ENCODE measurements at places on chromosomes 2 and 18. TPM values are rescaled to one million over a fixed set of nuclear protein-coding genes. Genes with fewer than 3 reads are reported as not detected.

DNA sequence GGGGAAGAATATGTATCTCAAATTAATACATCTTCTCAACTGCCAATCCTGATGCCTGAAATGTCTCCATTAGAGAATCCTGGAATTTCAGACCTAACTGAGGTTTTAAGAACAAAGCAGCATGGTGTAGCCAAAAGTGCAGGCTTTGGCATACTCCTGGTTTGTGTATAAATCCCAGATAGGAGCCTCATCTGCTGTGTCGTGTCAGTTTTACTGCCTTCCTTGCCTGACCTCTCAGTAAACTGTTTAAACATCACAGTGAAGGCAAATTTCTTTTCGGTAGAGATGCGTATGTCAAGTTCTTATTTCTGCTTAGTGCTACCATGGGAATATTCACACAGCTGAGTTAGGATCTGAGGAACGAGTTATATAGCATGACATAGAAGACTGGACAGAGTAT is 7.3 kb downstream of the SCG2 start:
- DNase-seq: no peak

- no peak for DNase-seq
These were observed 7.4 kb upstream of the EXOC6B start for GRCh38 chr2:72833084-72833714.

- no peak for DNase-seq
These were observed 585.1 kb downstream of the RNF144A start for GRCh38 chr2:7502336-7502735.

- DNase-seq: no peak
These were observed 9.2 kb downstream of the UXS1 start for GRCh38 chr2:106184857-106185256.

GRCh38 chr2:54560146-54560881 is 104.2 kb downstream of the SPTBN1 start:
- no peak for DNase-seq

GRCh38 chr18:36314098-36314497 is 16.6 kb downstream of the FHOD3 start:
- DNase-seq: no peak

GRCh38 chr18:47250391-47251046 is 941 bp downstream of the SKOR2 start:
- no peak for DNase-seq

DNA sequence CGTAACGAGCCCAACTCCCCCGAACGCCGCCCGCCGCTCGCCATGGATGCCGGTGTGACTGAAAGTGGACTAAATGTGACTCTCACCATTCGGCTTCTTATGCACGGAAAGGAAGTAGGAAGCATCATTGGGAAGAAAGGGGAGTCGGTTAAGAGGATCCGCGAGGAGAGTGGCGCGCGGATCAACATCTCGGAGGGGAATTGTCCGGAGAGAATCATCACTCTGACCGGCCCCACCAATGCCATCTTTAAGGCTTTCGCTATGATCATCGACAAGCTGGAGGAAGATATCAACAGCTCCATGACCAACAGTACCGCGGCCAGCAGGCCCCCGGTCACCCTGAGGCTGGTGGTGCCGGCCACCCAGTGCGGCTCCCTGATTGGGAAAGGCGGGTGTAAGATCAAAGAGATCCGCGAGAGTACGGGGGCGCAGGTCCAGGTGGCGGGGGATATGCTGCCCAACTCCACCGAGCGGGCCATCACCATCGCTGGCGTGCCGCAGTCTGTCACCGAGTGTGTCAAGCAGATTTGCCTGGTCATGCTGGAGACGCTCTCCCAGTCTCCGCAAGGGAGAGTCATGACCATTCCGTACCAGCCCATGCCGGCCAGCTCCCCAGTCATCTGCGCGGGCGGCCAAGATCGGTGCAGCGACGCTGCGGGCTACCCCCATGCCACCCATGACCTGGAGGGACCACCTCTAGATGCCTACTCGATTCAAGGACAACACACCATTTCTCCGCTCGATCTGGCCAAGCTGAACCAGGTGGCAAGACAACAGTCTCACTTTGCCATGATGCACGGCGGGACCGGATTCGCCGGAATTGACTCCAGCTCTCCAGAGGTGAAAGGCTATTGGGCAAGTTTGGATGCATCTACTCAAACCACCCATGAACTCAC is 673 bp downstream of the PCBP1 start:
- no peak for DNase-seq

DNA sequence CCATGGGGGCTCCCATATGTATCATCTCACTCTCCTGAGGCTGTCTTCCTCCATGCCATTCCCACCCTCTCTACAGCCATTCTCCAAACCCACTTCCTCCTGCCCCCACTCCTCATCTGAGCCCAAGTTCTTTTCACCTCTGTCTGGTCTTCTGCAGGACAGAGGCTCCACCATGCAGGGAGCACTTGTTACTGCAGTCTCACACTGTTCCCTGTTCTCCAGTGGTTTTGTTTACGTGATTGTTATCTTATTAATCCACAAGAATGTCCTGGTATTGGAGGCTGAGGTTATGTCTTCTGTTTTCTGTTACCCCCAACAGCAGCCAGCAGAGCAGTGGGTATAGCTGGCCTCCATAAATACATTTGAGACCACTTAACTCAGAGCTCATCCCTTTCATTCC is 51.4 kb downstream of the PAX8 start:
- DNase-seq: no peak

- no peak for DNase-seq
These were observed 630.1 kb upstream of the PIK3C3 start for GRCh38 chr18:41324934-41325333.

DNA sequence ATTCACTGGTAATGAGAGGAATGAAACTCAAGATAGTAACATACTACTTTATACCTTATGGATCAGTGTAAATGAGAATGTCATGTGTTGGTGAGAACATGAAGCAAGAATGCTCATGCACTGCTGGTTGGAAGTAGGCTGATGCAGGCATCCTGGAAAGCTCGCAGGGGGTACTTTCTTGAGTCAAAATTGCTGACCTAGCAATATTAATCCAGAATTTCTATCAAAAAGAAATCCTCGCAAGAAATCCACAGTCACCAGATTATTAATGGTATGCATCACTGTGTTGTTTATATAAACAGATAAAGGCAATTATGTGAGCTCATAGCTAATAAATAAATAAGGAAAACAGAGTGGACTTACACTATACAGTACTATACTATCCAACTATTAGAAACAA is 713.7 kb upstream of the PKDCC start:
- no peak for DNase-seq

GRCh38 chr2:109604597-109604996 is 9.2 kb downstream of the SEPTIN10 start:
- DNase-seq: peak; percentile 80

GRCh38 chr2:217795706-217796465 is 206.9 kb downstream of the TNS1 start:
- no peak for DNase-seq

DNA sequence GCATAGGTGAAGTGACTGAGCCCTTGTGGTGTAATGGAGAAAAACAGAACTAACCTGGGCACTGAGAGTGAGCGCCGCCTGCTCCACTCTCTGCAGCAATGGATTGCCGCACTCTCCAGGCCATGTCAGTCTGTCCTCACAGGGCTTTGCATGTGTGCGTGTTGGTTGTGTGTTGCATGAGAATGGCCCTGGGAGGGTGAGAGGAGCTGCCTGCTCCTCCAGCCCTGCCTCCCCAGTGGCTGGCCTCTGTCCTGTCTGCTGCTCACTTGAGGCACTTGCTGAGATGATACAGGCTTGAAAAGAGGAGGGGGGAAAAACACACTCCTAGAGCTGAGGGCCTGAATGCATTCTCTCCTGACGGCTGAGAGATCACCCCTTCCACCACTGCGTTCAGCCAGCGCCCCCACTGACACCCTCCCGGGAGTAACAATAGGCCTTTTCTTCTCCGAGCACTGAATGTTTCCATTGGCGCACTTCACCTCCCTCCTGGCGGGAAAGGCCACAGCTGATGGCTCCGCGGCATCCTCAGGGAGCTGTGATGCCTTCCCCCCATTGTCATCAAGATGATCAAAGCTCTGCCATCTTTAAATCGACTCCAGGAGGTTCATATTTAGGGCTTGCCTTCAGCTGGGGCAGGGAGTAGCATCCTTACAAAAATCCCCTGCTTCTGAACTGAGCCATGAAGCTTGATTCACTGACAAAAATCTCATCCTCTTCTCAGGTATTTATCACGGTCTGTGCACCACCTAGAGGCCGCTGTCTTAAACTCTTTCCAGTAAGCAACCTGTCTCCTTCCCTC is 49.9 kb upstream of the DAPL1 start:
- no peak for DNase-seq

- DNase-seq: no peak
These were observed 289.7 kb downstream of the CCDC85A start for GRCh38 chr2:56473524-56473923.

DNA sequence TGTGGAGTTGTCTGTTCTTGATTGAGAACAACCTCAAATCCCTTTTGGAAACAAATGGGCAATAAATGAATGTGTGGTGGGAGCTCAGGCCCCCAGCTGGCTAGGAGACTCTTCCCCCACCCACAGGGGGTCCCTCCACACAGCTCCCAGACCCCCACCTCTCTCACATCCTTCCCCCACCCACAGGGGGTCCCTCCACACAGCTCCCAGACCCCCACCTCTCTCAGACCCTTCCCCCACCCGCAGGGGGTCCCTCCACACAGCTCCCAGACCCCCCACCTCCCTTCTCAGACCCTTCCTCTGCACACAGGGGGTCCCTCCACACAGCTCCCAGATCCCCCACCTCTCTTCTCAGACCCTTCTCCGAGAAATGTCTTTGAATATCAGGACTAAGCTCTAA is 79.0 kb upstream of the CTDP1 start:
- no peak for DNase-seq

GRCh38 chr2:171089489-171089888 is 71.2 kb downstream of the TLK1 start:
- DNase-seq: no peak

DNA sequence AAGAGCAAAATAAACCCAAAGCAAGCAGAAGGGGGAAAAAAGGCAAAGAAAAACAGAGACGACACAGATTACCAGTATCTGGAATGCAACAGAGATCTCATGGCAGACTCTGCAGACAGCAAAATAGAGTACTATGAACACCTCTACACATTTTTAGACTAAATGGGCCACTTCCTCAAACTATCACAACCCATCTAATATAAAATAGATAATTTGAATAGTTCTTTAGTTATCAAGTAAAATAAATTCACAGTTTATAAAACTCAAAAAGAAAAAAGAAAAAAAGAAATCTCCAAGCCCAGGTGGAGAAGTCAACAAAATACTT is 16.6 kb downstream of the SESTD1 start:
- no peak for DNase-seq

DNA sequence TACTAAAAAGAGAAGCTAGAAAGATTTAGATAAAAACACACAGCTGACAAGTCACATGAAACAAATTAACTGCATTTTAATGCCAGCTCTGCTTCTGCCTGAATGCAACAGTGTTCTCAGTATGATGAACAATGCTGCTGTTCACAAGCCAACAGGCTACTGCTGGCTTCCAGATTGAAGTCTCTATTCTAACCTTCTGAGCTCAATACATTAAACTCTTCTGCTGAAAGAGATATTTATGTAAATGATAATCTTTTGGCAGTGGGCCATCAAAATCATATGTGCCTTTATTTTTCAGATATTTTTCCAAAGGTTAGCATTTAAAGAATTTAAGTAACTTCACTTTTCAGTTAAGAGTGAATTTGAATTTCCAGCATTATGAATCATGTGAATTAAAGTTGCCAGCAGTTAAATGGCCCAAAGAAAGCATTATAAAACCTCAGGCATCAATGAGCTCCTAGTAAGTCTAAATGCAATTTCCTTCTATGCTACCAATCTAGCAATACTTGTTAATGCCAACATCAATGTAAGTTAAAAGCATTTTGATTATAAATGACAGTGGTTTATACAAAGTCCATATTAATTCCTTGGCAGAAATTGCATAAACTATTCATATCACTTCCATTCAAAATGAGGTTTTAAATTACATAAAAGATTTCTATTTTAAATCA is 72.4 kb downstream of the ID2 start:
- no peak for DNase-seq

GRCh38 chr2:234730066-234730640 is 221.7 kb upstream of the SH3BP4 start:
- peak; percentile 44 for DNase-seq

DNA sequence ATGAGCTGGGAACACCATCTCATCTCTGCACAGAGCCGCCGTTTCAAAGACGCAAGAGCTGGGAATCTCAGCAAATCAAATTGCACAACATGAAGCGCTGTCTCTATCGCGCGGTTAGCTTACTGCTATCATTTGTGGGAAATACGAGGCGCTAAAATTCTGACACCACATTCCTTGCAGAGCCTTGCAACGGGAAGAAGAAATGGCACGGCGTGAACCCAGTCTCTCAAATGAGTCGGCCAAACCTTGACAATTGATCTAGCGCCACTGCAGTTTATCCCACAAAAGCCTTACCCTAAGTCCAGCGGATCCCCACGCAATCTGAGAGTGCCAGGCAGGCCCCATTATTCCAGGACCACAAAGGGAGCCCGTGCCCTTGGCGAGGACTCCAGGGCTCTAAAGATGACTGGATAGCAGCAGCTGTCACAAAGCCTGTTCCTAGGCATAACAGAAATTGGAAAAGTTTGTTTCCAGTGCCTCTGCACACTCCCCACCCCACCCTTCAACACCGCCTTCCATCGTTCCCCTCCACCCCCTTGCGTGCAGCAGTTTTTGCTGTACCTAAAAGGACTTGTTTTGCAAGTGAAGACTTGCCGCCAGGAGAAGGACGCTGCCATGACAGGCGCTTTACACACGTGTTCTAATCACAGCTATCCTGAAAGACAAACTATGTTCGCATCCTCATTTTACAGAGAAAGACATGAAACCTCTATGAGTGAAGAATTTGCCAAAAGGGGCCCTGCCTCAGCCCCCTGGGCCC is 252.4 kb downstream of the EIPR1 start:
- no peak for DNase-seq

DNA sequence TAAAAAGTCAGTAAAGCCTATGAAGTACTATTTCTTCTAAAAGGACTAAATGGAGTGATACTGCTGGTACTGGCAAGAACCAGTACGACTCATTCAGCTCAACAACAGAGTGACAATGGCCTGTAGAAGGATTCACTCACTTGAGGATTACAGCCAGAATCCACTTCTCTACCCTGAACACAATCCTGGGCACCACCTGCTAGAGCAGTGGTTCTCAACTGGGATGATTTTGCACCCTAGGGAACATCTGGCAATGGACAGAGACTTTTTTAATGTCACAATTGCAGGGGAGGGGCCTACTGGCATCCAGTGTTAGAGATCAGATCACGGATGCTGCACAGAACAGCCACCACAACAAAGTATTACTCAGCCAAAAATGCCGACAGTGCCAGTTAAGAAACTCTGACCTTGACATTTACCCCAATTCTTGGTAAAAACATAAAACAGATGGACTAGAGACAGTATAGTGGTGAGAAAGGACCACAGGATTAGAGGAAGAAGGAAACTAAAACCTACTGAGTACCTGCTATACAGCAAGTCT is 5.0 kb downstream of the SPIRE1 start:
- no peak for DNase-seq

The ZNF2 gene
- 2.0 TPM for total RNA-seq

The POTEE gene
- not detected for total RNA-seq

The GCA gene
- 20.6 TPM for total RNA-seq

The SIX3 gene
- not detected for total RNA-seq

The UGT1A6 gene
- 5.1 TPM for total RNA-seq

The DSC2 gene
- 12.2 TPM for total RNA-seq

The HNMT gene
- total RNA-seq: 20.2 TPM

The ACSL3 gene
- 66.8 TPM for total RNA-seq

The PROKR1 gene
- 0.14 TPM for total RNA-seq

The CHCHD5 gene
- 42.3 TPM for total RNA-seq
